ENCODE measurements at places on chromosomes 16 and 17.

DNA sequence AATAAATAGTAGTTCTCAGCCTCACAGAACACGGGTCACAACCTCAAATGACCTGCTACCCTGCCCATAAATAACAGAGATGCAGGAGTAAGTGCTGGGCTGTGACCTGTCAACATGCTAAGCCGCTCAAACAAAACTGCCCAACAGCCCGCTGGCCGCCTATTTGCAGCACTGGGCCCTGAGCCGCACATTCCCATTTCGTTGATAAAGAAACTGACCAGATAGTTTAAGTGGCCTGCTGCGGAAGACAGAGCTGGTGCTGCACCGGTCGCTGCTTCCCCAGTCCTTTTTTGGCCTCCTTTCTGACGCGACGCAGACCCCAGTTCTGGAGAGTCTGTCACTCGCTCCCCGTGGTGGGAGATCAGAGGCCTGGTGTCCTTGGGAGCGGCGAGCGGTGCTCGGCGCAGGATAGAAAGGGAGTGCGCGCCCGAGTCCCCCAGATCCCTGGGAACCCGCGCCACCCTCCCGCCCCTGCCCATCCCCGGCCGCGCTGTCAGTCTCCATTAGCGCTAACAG is 349 bp upstream of the SLC6A2 start:
- no peak for DNase-seq

- DNase-seq = peak; percentile 4
Measured at GRCh38 chr17:55172612-55173011, 92.1 kb upstream of the HLF start.

GRCh38 chr16:87701078-87701460 is 64.7 kb downstream of the KLHDC4 start:
- no peak for DNase-seq

GRCh38 chr17:30041551-30041950 is 75.1 kb upstream of the NSRP1 start:
- no peak for DNase-seq

GRCh38 chr17:44887971-44888954 is 11.0 kb downstream of the EFTUD2 start:
- no peak for DNase-seq

GRCh38 chr17:41377546-41377945 is 4.6 kb downstream of the KRT34 start:
- no peak for DNase-seq

- DNase-seq = peak; percentile 63
Measured at GRCh38 chr17:58382108-58382871, 30.3 kb upstream of the SUPT4H1 start.

DNA sequence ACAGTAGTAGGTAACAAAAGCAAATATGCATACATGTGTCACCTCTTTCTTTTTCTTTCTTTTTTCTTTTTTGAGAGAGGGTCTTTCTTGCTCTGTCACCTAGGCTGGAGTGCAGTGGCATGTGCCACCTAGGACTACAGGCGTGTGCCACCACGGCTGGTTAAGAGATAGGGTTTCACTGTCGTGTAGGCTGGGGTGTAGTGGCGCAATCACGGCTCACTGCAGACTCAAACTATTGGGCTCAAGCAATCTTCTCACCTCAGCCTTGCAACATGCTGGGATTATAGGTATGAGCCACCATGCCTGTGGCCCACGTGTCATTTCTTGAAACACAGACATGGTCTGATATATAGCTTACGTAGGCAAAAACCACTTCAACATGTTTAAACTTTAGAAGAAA is 397.7 kb upstream of the PMFBP1 start:
- DNase-seq = no peak

GRCh38 chr16:48057048-48057447 is 98.7 kb downstream of the ABCC12 start:
- no peak for DNase-seq

DNA sequence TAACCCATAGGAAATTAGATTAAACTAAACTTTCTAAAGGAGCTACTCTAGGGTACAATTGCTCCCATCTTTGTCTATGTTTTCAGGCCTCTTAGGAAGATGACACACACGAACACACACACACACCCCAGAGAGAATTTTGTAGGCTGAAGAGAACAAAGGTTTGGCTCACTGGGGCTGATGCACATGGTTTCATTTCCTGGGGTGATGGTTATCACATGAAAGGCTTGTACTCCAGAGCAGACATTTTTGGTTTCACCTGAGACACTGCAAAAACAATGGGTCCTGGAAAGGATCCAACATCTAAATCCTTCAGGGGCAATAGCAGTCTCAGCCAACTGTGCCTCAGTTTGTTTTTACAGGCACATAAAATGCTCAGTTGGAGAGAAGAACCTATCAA is 62.8 kb downstream of the GRB7 start:
- DNase-seq = peak; percentile 83

- DNase-seq = no peak
Measured at GRCh38 chr17:21512307-21513011, 136.3 kb downstream of the KCNJ12 start.

GRCh38 chr17:17675925-17676534 is 5.2 kb upstream of the RAI1 start:
- peak; percentile 75 for DNase-seq

GRCh38 chr16:77873066-77873465 is 84.7 kb downstream of the VAT1L start:
- DNase-seq = no peak

DNA sequence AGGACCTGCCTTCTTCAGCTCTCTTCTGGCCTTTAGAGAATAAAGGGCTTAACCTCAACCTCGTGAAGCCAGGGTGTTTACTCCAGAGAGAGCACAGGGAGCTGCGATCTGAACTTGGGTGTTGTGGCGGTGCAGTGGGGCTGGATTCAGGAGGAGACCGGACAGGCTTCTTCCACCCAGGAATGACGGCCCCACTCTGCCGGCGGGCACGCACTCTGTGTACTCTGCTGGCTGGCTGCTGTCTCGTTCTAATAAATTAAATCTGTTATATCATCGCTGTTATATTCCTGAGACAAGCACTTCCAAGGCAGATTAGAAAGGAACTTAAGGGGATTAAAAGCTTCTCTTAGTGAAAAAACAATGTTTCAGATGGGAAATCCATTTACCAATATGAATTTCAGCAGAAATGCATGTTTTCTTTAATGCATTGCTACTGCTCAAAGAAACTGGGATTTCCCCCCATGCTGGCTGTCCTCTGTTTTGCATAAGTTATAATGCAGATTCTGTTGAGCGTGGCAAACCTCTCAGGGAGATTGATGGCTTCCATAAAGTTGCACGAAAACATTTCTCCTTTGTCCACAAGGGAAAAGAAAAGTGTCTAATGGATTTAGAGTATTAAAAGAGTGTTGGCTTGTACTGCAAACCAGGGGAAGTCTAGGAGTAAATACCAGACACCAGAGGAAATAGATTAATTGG is 168.6 kb upstream of the IRX3 start:
- no peak for DNase-seq

DNA sequence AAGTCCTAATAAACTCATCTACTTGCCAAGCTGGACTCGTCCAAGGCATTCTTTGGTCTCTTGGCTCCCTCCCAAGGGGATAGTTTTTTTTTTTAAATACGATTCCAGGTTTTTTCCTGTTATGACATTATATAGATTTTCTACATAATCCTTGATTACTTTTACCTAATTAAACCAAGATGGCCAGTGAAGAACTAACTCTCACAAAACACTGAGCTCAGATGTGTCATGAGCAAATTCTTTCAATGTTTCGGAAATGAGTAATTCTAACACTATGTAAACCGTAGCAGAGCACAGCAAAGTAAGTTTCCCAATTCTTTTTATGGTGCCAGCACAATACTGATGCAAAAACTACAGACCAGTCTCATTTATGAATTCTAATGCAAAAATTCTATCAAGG is 1.8 kb downstream of the ZNF23 start:
- DNase-seq = no peak

DNA sequence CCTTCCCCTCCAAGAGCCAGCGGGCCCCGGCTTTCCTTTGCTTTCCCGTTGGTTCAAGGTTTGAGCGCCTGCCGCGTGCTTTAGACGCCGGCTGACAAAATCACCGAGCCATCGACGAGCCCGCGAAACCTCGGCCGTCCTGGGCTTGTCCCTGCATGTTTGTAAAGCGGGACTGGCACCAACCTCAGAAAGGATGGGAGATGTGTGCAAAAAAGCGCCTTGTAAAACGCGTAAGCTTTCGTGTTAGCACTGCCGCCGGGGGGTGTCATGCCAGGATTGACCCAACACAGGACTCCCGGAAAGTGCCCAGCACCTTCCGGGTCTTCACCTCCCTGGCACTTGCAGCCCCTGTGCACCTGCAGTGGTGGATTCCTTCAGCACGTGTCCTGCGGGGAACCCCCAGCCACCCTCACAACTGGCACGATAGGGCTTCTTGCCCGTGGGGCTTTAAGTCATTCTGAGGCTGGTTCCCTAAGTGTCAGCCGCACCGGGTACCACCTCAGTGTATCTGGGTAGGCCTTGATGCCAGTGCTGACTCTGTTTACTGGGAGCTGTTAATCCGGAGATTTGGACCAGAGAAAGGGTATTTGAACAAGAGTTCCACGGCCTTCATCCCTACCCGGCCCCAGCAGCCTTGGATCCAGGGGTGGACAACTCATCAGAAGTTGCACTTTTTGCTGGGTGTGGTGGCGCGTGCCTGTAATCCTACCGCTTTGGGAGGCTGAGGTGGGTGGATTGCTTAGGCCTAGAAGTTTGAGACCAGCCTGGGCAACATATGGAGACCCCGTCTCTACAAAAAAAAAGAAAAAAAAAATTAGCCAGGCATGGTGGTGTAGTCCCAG is 817 bp downstream of the NDUFAF8 start:
- DNase-seq = peak; percentile 69

DNA sequence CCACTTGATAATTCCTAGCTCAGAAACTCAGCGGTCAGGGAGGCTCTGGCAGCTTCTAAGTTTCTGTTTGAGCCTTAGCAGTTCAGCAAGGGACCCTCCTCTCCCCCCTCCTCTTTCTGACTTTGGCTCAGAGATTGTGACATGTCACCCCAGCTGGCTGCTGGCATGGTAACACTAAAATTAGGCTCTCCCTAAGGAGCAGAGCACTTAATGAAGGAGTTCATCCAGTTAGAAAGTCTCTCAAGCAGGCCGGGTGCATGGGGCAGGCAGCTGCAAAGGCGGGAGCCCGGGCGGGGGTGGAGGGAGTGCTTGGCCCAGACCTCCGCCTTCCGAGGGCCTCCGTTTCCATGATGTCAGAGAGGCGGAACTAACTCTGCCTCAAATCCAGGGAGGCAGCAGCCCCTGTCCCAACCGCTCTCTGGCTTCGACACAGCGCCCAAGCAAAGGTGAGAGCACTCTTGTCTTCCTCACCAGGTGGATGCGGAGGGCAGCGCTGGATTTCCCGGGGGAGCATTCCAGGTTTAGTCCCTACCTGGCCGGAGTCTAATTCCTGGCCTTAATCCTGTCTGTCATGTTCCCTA is 128.0 kb upstream of the PLCG2 start:
- DNase-seq = no peak

- DNase-seq = no peak
Measured at GRCh38 chr17:59047616-59048015, 59.1 kb downstream of the TRIM37 start.

DNA sequence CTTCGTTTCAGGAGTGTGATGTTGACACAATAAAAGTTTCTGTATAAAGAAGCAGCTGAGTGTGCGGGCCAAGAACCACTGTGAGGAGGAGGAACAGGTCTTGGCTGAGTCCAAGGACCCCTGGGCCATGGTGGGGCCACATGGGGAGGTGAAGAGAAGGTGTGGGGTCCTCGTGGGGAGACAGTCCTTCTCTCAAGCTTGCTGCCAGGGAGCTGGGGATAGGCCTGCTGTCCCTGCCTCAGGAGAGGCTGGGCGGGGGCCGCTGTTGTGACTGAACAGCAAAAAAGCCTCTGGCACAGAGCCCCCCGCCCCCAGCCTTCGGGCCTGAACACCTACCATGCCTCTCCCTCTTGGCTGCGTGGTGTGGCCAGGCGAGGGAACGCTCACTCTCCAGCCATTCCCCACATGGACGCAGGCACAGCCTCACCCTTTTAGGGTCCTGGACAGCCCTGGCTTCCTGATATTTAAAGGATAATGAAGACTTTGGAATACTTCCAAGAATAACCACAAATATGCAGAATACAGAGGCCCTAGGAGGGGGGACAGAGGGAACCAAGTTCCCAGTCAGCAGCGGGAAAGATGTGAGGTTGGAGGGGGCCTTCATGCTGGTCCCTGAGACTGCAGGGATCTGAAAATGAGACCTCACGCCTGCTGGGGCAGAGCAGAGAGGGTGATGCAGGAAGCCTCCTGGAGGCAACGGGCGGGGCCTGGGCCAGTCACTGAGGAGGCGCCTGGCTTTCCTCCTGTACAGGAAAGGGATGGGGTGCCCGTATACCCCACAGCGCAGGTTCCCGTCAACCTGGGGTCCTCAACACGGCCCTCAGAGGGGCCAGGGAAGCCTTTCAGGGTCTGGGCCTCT is 100.0 kb upstream of the CREBBP start:
- no peak for DNase-seq

DNA sequence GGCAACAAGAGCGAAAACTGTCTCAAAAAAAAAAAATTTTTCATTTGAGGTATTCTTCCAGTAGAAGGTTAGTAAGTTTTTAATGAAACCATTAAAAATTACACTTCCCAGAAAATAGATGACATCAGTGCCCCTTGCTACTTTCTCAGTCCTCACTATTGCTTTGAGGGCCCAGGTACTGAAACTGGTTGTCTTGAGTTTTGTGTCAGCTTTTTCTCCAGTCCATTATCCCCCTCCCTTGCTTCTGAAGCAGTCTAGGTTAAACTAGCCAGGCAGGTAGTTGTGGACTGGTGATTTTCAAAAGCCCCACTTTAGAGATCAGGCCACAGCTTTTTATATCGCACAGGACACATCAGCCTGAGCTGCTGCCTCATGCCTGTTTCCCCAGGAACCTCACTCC is 10.9 kb downstream of the SMCR8 start:
- DNase-seq = no peak

DNA sequence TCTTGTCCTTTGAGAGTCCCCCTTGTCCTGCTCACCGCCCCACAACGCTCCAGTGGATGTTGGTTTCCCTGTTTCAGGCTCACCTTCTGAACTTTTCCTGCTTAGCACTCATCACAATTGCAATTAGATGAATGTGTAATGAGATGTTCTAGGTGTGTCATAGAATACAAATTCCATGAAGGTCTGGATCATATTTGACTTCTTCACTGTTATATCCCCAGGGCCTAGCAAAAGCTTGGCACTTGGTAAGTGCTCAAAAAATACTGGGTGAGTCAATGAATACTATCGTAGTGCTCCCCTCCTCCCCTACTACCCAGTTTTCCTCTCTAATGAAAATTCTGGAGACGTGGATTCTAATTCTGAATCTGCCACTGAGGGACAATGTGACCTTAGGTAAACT is 33.1 kb downstream of the DNAH3 start:
- DNase-seq = no peak

GRCh38 chr16:27911486-27911885 is 152.0 kb downstream of the GSG1L start:
- no peak for DNase-seq

- DNase-seq = no peak
Measured at GRCh38 chr17:83187782-83188311, 108.4 kb downstream of the METRNL start.

- DNase-seq = no peak
Measured at GRCh38 chr16:16933861-16934260, 536.9 kb downstream of the XYLT1 start.
